NCI-H2227 treated with DMSO at 0.1 percent for 48 hours (cell line): ENCODE measurements at places on chromosomes 12 and 14.

- DNase-seq = no peak
Measured at GRCh38 chr12:70268972-70269371, 25.7 kb downstream of the CNOT2 start.

DNA sequence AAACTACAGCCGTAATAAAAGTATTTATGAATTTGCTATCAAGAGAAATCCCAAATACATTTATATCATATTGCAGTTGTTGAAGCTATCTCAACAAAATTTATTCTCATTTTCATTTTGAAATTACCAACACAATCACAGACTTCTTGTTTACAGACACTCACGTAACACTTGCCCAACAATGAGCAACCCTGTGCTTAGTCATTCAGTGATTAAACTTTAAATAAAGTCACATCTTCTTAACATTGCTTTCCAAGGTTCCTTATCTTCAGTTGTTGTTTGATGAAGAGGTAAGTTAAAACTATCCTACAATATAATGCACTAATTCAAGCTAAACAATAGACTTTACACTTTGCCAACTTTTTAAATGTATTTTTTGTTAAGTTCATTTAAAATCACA is 601.8 kb downstream of the SLC16A7 start:
- DNase-seq = no peak

DNA sequence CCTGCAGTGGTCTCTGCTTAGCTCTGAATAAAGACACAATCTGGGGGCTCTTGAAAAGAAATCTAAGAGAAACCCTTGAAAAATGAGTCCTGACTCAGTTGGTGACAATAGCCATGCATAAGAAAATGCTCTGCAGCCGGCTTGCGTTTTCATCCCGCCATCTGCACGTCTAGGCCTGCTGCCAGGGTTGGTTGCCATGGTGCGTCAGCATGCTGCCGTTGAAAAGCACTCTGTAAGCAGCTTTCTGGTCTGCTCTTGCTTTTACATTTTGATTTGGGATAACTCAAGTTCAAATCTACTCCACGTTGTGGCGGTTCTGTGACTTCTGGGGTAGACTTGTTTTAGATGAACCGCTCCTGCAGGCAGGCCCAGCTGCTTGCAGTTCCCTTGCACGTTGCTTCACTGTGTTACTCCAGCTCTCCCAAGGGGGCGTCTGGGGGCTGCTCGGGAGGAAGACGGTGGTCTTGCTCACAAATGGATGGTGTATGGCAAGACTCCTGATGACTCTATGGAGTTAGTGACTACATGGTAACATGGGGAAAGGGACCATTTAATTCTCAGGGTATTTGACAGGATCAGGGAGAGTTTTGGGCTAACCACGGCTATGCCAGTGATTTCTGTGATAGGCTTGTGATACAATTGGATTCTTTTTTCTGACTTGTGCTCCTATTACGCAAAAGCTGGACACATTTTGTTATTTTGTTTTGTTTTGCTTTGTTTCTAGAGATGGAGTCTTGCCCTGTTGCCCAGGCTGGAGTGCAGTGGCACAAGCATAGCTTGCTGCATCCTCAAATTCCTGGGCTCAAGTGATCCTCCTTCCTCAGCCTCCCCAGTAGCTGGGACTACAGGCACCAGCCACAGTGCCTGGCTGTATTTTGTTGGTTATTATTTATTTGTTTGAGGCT is 15.8 kb downstream of the WNT5B start:
- peak; percentile 2 for DNase-seq

DNA sequence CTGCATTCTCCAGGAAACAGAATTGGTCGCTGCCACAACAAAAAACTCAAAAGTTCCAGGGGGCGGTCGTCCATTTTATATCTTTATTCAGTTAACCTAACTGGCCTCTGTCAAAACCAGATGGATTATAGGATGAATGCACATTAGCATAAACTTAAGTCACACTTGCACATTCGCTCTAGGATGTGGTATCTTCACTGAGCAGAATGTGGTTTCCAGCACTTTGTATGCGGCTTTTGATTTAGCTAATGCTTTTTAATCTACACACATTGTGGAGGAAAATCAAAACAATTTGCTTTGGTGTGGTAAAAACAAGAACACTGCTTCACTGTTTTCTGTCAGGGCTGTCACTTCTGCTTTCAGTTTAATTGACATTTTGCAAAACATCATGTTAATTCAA is 4.5 kb downstream of the TAS2R50 start:
- no peak for DNase-seq

GRCh38 chr12:48854488-48854887 is 2.5 kb upstream of the DDX23 start:
- DNase-seq = no peak

DNA sequence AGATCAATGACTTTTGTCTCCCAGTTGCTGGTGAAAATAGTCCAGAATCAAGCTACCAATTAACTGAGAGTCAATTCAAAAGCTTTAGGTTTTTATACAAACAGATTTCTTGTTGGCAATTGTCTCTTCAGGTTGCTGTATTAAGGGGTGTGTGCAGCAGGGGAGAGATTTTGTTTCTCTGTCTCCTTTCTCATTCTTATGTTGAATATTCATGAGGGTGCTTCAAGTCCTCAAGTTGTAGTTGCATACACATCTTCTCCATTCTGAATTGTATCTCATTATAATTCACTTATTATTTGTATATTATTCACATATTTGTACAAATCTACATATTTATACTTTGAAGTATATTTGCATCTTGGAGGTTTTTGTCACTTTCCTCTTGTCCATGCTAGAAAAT is 126.7 kb upstream of the PTPRQ start:
- DNase-seq = no peak

DNA sequence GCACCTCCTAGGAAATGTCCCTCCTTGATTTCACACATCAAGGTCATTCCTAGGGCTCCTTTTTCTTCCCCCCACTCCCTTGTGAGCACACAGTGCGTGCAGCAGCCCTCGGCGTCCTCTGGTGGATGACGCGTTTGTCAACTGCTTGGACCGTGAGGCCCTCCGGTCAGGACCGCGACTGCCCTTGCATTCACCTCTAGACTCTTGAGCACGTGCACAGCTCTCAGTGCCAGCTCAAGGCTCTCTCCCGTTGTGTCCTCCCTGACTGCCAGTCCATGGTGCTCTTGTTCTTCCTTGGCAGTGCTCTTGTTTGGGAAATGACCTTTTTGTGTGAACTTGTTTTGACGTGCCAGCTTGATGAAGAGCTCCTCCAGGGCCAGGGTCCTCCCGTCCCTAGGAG is 67.9 kb downstream of the TSPAN9 start:
- DNase-seq = no peak

GRCh38 chr12:121812320-121812871 is 8.6 kb downstream of the SETD1B start:
- DNase-seq = peak; percentile 85

- DNase-seq = no peak
Measured at GRCh38 chr14:67852926-67853604, 33.5 kb downstream of the RAD51B start.

GRCh38 chr14:102630881-102631280 is 38.4 kb downstream of the RCOR1 start:
- DNase-seq = no peak

GRCh38 chr14:59280961-59281360 is 92.5 kb downstream of the DAAM1 start:
- DNase-seq = no peak

DNA sequence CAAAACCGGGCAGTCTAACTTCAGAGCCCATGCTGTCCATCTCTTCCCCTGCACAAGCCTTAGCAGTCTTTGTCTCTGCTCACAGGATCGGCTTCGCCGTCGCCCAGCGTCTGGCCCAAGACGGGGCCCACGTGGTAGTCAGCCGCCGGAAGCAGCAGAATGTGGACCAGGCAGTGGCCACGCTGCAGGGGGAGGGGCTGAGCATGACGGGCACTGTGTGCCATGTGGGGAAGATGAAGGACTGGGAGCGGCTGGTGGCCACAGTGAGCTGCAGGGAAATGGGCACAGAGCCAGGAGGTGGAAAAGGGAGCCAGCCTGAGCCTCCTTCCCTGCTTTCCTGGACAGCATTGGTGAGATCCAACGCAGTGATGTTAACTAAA is 14.2 kb upstream of the CARMIL3 start:
- DNase-seq = no peak

GRCh38 chr12:54616933-54617680 is 17.6 kb downstream of the LACRT start:
- DNase-seq = no peak

- no peak for DNase-seq
Measured at GRCh38 chr14:73339846-73340595, 102.7 kb downstream of the PAPLN start.

GRCh38 chr14:64566651-64567122 is 16.9 kb downstream of the PPP1R36 start:
- DNase-seq = no peak

GRCh38 chr14:39853441-39853840 is 421.2 kb upstream of the FBXO33 start:
- no peak for DNase-seq

- no peak for DNase-seq
Measured at GRCh38 chr14:105078294-105078693, 13.1 kb upstream of the GPR132 start.

GRCh38 chr14:72495668-72496067 is 398.2 kb downstream of the DPF3 start:
- DNase-seq = no peak

DNA sequence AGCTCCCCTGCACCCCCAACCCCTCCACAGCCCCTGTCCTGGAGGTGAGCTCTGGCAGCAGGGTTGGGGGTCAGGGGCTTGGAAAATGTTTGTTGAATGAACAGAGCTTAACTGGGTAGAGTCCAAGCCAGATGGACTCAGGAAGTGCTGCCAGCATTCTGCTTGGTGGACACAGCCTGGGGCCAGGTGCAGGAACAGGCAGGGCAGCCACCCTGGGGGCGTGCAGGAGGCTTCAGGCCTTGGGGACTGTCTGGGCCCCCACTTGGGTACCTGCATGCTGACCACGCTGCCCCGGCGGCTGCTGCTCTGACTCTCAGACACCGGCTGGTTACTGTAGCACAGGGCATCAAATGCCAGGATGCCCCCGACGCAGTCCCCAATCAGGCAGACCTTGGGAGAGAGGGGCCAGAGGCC is 15.7 kb downstream of the ARL6IP4 start:
- DNase-seq = no peak

GRCh38 chr12:118526255-118527095 is 150.1 kb downstream of the SUDS3 start:
- DNase-seq = no peak

- DNase-seq = no peak
Measured at GRCh38 chr14:30158299-30158698, 230.7 kb upstream of the PRKD1 start.

DNA sequence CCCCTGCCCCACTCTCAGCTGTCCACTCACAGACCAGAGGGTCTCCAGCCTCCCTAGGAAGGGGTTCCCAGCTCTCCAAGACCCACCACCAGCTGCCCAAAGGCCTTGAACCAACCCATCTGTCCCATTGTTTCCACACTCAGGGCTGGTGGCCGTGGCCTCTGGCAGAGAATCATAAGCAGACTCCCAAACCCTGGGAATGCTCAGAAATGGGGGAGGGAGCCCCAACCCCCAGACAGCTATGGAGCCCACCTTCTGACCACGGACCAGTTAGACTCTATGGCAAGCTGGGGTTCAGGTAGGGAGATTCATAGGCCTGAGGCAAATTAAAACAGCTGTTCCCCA is 280.0 kb downstream of the DPF3 start:
- no peak for DNase-seq

DNA sequence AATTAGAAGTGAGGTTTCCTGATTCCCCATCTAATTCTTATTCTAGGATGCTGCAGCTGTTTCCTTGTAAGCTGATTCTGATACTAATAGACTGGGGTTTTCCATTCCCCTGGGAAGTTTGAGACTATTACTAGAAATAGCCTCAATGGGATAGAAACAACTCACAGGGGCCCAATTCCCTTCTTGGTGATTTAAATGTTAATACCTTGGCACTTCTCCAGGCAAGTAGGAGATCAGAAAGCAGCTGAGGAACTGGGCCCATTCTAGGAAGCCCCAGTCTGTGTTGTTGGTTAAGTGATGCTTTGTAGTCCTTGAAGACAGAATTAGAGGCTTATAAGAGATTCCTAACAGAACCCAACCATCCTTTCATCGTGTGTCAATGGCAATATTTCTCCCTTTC is 407.0 kb upstream of the SEL1L start:
- DNase-seq = no peak

- no peak for DNase-seq
Measured at GRCh38 chr14:65169351-65169750, 67.0 kb upstream of the MAX start.

DNA sequence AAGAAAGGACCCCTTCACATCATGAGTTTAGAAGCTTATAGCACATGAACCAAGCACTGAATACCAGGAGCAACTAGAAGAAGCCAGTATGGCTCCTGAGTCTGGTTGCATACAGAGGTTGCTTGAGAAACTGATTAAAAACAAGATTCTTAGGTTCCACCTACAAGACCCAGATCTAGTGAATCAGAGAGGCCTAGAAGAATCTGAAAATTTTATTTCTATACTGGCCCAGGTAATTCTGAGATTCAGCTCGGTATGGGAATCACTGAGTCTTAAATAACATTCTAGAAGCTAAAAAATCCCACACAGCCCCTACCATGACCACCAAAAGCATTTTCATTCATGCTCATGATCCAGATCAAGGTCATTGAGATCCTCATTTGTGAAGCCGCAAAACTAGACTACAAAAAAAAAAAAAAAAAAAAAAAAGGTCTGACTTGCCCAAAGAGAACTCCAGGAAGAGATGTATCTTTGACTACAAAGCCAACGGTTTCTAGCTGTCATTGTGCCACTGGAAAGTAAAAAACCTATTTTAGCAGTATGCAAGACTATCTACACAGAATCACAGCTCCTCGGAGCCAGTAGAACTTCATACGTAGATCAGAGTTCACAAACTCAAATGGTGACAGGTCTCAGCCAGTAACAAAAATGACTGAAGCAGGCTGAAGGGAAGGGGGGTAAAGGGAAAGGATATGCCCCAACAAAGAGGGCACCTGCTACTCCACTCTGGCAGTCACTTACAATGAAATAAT is 168.4 kb upstream of the EGLN3 start:
- no peak for DNase-seq

DNA sequence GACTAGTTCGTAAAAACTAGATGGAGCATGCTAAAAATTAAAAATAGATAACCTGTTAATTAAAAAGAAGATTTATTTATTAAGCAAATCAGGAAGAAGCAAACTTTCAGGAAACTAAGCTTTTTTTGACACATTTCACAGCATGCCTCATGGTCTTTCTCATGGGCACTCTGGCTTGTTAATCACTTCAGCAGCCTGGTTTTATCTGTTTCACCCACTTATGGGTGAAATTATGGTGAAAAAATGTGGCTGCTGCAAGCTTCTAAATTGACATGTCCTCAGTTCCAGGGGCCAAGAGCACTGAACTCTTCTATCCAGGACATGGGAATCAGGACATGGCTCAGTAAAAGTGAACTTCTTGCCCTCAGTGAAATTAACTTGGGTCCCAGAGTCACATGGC is 468.6 kb upstream of the SYT1 start:
- no peak for DNase-seq

- no peak for DNase-seq
Measured at GRCh38 chr12:75315518-75315917, 14.6 kb downstream of the CAPS2 start.

- DNase-seq = no peak
Measured at GRCh38 chr12:19095331-19095730, 34.2 kb upstream of the PLEKHA5 start.

GRCh38 chr12:77214136-77214535 is 148.8 kb upstream of the E2F7 start:
- DNase-seq = no peak
